Epithelial cell of esophagus (primary cell): ENCODE measurements at places on chromosomes 2 and 18.

DNA sequence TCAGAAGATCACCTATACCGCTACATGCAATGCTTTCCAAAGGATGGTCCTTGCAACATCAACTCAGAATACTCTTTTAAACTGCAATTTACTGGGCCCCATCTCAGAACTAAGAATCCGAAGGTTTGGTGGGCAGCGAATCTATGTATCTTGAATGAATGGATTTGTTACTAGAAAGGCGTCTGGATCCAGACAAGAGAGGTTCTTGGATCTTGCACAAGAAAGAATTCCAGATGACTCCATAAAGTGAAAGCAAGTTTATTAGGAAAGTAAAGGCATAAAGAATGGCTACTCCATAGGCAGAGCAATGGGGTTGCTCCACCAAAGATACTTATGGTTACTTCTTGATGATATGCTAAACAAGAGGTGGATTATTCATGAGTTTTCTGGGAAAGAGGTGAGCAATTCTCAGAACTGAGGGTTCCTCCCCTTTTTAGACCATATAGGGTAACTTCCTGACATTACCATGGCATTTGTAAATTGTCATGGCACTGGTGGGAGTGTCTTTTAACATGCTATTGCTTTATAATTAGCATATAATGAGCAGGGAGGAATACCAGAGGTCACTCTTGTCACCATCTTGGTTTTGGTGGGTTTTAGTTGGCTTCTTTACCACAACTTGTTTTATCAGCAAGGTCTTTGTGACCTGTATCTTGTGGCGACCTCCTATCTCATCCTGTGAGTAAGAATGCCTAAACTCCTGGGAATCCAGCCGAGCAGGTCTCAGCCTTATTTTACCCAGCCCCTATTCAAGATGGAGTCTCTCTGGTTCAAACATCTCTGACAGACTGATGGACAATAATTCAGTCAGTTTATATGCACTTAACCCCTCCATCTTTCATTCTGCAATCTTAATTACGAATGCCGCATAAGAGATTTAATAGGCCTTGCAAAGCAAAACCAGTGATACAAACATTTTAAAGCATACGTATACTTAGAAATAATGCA is 7.5 kb upstream of the RMDN2 start:
- peak; percentile 18 for DNase-seq

GRCh38 chr2:10839813-10840212 is 27.2 kb upstream of the PDIA6 start:
- DNase-seq: peak; percentile 30

DNA sequence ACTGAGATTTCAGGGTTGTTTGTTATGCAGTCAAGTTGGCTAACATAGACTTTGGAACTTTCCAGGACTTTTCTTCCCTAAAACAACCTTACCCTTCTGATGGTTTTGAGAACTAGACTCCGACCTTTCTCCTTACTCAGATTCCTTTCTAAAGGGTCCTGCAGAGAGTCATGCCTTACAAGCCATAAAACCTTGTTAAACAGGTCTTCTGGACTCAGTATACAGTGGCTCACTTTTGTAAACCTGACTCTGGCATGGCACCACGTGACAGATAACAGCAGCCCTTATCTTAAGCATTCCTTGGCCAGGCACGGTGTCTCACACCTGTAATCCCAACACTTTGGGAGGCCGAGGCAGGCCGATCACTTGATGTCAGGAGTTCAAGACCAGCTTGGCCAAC is 253.2 kb upstream of the RAB6C start:
- no peak for DNase-seq

- peak; percentile 64 for DNase-seq
Measured at GRCh38 chr2:2742726-2743125, 411.7 kb upstream of the MYT1L start.

DNA sequence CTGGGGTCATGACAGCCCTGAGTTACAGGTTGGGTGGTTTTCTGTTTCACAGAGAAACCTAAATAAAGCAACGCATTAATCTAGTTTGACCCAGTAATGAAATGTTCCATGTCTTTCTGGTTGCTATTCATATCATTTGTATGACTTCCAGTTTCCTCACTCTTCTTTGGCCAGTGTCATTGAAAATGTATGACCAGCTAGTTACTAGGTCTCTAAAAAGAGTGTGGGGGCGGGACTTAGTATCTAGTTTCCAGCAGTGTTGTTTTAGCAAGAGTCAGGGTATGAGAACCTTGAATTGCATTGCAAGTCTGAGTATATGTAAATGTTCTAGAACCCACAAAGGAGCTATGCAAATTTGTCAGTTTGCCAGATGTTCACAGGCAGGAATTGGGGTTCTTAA is 47.7 kb downstream of the SLC9A2 start:
- no peak for DNase-seq

DNA sequence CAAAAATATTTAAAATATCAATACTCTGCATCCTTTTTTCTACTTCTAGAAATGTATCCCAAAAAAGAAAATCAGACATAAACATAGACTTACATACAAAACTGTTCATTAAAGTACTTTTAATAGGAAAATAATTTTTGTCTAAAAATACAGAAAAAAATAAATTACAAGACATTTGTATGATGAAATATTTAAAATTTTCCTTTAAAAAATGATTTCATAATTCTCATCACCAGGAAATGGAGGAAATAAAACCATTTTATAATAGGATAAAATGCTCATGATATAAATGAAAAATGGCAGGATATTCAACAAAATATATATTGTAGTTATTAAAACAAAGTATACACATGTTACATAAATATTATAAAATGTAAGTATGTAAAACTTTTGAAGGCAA is 24.4 kb downstream of the ARL5A start:
- DNase-seq: no peak

DNA sequence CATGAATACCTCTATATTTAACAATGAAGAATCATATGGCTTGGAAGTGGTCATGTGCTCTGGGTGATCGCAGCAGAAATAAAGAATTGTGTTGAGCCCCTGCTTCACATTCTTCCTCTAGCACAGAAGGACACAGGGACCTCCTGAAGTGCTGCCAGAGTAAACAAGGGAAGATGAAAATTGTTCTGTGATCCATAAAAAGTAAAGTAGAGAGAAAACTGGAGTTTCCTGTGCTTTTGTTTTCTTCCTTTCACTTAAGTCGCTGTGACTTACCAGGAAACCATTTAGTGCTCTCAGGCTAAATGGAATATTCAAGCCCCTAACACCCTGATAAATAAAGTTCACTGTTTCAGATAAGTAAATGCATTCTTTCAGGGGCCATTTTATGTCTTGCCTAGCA is 1173.6 kb upstream of the CHAC2 start:
- DNase-seq: no peak

- DNase-seq: no peak
Measured at GRCh38 chr2:323035-323434, 35.1 kb upstream of the ALKAL2 start.
